ENCODE measurements at places on chromosomes 11 and 22.
A peak's percentile ranks its signal among the peaks of the same experiment; 100 is the strongest.

- no peak for DNase-seq
Observed at GRCh38 chr11:57787920-57788702, 26.5 kb downstream of the CTNND1 start.

DNA sequence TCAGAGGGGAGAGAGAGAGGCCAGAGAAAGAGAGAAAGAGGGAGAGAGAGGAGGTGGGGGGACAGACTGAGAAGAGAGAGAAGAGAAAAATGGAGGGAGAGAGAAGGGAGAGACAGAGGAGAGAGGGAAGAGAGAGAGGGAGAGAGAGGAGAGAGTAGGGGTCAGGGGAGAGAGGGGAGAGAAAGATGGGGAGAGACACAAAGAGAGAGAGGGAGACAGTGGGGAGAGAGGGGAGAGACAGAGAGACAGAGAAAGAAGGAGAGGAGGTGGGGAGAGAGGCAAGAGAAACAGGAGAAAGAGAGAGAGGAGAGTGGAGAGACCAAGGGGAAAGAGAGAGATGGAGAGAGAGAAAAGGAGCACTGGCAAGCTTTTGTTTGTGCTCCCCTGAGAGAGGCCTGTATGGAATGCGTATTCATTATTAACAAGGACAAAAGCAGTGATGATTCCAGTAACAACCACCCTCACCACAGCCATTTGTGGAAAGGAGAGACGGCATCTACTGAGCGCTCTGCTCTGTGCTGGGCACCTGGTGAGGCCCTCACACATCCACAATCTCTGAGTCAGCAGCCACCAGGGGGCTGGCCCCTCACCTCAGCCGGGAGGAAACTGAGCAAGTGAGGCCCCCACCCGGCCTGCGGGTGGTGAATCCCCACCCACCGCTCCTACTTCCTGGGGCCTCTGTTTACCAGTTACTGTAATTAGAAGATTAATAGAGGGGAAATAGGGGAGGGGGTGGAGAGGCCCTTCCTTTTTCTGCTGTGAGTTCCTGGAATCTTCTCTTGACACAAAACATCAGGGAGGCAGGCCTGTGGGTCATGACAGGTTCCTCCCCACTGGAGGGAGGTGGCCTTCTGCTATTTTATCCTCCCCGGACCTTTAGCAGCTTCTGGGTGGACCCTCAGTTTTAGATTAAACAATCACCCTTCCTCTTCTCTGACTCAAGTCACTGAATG lies 14.6 kb upstream of the MIAT start:
- DNase-seq: peak; percentile 53

- no peak for DNase-seq
Observed at GRCh38 chr11:36091256-36091811, 147.5 kb downstream of the LDLRAD3 start.

- no peak for DNase-seq
Observed at GRCh38 chr22:23533771-23534191, 46.3 kb downstream of the IGLL1 start.

Measured in activated gamma-delta T cell (primary cell).